ENCODE measurements at places on chromosomes 16 and 17.

DNA sequence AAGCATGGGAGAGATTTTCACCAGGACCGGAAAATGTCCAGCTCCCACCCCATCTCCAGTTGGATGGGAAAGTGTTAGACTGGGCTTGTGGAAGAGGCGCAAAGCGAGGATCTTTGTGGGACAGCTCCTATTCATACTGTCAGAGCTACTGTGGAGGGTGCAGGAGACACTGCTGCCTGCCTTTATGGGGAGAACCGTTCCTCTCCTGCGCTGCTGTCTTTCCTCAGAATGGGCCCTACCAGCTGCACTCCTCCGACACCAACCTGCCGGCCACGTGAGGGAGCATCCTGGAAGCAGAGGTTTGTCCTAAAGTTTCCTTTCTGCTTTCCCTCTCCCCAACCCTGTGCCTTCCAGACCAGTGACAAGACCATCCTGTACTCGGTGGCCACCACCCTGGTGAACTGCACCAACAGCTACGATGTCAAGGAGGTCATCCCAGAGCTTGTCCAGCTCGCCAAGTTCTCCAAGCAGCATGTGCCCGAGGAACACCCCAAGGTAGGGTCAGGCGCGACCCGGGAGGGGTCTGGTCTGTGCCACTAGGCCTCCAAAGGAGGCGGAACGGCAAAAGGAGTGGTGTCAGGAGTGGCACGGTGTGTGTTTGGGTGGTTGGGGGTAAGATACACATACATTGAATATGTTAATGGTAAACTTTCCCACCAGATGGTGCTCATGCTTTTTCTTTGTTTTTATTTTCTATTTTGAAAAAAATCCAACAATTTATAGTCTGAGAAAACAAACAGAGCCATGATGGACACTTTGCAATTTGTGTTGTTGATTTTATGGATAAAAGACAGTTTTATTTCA, 23.0 kb downstream of the SLC35G3 start:
- DNase-seq, result peak; percentile 3

DNA sequence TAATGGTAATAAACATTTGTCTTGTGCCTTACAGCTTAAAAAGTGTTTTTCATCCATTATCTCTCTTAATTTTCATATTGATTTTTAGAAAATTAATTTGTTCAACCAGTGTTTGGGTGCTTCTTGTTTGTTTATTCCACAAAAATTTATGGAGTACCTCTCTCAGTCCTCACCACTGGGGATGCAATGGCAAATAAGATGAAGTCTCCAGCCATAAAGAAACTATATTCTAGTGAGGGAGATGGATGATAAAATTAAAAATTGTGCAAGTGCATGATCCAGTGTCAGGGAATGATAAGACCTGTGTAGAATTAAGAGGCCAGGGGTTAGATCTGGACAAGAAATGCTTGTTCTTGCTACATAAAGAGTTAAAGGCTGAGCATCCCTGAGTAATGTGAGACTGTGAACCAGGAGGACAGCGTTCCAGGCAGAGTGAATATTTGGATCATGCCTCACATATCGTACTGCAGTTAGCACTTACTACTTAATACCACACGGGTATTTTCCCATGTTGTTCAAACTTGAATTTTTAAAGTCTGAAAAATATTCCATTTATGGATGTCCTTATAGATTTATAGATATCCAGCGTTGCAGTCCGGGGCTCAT, 535.7 kb upstream of the HSBP1 start:
- DNase-seq, result no peak

GRCh38 chr16:28182183-28182582, 29.6 kb downstream of the XPO6 start:
- DNase-seq, result no peak

GRCh38 chr16:35631261-35631945, 2172.0 kb downstream of the TP53TG3F start:
- DNase-seq, result no peak

DNA sequence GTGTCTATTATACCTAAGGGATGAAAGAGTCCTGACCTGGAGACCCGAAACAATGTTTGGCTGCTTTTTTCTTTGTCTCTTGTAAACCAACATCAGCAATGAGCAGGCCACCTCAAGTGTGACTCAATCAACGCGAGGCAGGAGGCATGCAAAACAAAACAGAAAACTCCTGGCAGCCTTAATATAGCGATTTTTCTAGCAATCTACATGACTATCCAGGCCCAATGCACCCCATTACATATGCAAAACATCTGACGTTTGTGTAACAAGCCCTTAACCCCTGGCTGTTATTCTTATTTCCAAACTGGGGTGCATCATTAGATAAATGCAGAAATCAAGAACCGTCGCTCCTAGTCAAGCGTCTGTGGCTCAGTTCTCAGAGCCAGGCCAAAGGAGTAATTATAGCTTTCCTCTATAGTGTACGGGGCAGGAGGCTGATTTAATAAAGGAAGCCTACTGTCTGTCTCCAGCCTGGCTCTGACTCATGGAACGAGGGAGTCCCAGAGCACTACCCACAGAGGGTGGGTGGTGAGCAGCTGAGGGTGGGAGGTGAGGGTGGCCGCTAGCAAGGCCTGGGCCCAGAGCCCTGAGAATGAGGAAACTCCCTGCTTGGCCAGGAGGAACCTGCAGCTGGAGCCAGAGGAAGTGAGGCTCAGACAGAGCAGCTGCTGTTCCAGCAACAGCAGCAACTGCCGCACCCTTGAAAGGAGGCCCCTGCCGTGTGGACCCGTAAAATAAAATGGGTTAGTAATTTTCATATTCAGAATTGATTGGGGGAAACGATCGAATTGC, 43.9 kb downstream of the CHD9 start:
- DNase-seq, result no peak

DNA sequence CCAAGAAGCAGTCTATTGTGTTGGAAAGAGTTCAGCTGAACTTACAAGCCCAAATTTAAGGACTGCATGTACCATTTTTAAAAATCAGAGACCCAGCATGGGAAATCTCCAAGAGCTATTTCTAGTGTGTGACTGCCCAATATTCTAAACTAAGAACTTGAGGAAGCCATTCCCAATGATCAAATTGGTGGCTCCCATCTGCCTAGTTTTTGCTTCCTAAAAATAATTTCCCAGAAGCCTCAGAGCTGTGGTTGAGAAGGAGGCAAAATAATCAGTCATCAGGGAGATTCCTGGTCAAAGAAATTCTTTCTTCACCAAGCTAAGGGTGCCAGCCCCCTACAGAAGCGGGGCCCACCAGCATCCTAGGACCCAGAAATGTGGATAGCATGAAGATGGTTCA, 176.1 kb upstream of the CDH5 start:
- DNase-seq, result no peak

GRCh38 chr16:55081622-55082590, 151.2 kb downstream of the IRX5 start:
- no peak for DNase-seq

Measured in smooth muscle cell of the brain vasculature (primary cell).